Naive B cell (primary cell): ENCODE measurements at places on chromosomes 16 and 17.

DNA sequence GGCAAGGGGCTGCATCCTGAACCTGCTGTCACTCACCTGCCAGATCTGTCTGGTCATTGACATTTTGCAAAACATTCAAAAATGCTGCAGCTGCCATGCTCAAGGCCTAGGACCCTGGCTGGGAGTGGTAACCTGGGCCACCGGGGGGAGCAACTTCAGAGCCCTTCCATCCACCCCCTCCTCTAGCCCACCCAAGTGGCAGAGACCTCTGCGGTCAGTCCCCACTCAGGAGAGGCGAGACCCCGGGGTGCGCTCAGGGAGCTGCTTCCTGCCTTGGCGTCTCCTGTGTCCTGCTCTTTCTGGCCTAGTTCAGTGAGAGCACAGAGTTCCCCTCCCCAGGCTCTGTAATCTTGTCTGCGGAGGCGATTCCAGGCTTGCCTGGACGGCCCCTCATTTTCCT lies 108.8 kb downstream of the CCDC182 start:
- no peak for DNase-seq

GRCh38 chr16:68236137-68236825 lies 354 bp upstream of the ESRP2 start:
- DNase-seq, result peak; percentile 46

- no peak for DNase-seq
Observed at GRCh38 chr16:84053237-84053636, 10.6 kb upstream of the SLC38A8 start.

- no peak for DNase-seq
Observed at GRCh38 chr17:69188064-69188463, 40.6 kb downstream of the ABCA10 start.

- no peak for DNase-seq
Observed at GRCh38 chr17:44006272-44006597, 1.8 kb downstream of the NAGS start.

DNA sequence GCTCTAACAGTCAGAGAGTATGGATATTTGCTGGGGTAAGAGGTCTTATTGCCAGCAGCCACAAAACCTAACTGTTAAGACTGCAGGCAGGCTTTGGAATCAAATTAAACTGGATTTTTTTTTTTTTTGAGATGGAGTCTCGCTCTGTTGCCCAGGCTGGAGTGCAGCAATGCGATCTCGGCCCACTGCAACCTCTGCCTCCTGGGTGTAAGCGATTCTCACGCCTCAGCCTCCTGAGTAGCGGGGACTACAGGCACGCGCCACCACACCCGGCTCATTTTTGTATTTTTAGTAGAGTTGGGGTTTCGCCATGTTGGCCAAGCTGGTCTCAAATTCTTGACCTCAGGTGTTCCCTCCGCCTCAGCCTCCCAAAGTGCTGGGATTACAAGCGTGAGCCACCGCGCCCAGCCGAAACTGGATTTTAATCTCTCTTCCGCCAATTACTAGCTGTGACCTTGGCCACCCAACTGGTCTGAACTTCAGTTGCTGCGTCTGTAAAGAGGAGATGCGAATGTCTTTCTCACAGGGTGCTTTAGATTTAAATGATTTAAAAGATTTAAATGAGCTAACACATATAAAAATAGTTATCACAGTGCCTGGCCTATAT lies 842 bp downstream of the MRPL10 start:
- no peak for DNase-seq

GRCh38 chr17:72421128-72422092 lies 300.6 kb downstream of the SOX9 start:
- no peak for DNase-seq

DNA sequence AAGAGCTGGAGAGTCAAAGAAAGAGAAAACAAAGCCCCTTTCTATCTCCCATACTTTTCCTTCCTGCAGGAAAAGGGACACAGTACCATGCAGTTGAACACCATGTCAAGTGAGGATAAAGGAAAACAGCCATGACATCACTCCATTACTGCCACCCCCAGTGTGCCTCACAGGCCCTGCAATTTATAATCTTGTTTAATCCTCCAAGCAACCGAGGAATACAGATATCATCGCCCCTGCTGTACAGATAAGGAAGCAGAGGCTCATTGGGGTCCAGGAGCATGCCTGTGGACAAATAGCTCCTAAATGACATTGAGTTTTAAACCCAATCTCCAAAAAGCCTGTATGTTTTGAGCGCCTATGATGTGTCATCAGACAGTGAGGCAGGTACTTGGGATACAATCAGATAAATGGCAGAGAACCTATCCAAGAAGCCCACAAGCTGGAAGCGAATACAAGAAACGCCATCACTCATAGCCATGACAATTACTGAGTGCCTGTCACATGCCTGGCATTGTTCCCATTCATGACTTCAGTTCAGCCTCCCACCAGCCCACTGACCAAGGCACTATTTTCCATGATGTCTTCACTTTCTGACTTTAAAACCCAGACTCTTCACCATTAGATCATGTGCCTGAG lies 45.5 kb downstream of the CPPED1 start:
- no peak for DNase-seq

DNA sequence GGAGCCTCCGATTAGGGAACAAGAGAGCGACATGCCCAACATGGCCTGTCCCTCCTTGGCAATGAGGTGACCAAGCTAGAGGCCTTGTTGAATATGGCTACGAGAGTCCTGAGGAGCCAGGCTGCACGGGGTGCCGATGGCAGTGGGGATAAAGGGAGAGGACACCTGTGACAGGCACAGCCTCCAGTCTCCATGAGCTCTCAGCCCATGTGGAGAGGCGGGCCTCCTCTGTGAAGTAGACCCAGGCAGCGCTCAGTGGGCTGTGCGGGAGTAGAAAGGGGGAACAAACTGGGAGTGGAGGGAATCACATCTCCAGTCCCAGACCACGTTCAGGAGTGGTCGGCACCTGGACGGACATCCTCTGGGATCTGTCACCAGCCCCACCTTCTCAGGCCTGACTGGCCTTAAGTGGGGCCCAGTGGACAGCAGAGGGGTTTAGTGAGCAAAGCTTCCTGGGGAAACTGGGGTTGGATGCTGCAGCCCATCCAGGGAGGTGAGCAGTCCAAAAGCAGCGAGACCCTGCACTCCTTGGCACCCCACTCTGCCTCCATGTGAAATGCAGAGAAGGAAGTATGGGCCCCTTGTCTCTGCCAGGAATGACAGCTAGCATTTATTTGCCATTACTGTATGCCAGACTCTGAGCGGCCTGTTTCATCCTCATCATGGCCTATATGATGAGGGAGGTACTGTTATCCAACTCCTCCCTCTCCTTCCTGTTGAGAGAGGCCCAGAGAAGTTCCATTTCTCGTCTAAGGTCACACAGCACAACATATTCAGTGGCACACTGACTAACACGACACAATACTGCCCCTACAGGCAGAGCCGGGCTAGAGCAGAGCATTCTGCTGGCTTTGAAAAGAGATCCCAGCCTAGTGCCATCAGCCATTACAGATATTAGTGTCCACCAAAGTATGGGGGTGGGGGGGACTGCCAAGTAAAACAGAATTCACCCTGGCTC lies 4.5 kb upstream of the TMEM92 start:
- DNase-seq, result peak; percentile 28

GRCh38 chr17:66938656-66939055 lies 25.9 kb upstream of the CACNG4 start:
- DNase-seq, result no peak

GRCh38 chr16:18958621-18959029 lies 25.1 kb upstream of the TMC7 start:
- DNase-seq, result no peak
